ENCODE measurements at places on chromosomes 2 and 18.

DNA sequence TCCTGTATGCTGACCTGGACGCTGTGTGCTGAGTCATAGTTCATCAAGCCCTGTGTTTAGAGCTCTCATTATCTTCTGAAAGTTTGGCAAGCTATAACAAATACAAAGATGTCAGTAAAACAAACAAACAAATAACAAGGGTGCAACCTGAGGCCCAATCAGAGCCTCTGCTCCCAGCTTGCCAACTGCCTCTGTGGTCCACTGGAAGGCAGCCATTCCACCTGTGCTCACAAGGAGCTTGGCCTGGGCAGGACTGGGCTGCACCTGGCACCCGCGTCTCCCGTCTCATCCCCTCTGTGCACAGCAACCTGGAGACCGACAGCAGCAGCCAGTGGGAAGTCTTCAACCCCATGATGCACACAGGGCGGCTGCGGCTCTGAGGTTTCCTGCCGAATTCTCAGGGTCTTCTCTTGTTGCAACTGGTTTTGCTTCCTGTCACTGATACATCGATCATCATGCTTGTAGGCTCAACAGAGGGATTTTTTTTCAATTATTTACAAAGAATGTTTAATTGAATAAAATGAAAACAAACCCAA lies 97.8 kb downstream of the TMEM18 start:
- no peaks in the 10 kb centered on the region for H3K27me3 ChIP-seq
- H3K4me1 ChIP-seq: no peaks in the 10 kb centered on the region
- H3K36me3 ChIP-seq: no peaks in the 10 kb centered on the region
- no peak for DNase-seq
- H3K27ac ChIP-seq: no peak overlapping the region

GRCh38 chr2:95303191-95303919 lies 6.2 kb downstream of the KCNIP3 start:
- no peaks in the 10 kb centered on the region for H3K27me3 ChIP-seq
- no peaks in the 10 kb centered on the region for H3K36me3 ChIP-seq
- H3K4me1 ChIP-seq: peaks cover 40% of the 10 kb centered on the region
- no peak overlapping the region for H3K27ac ChIP-seq

DNA sequence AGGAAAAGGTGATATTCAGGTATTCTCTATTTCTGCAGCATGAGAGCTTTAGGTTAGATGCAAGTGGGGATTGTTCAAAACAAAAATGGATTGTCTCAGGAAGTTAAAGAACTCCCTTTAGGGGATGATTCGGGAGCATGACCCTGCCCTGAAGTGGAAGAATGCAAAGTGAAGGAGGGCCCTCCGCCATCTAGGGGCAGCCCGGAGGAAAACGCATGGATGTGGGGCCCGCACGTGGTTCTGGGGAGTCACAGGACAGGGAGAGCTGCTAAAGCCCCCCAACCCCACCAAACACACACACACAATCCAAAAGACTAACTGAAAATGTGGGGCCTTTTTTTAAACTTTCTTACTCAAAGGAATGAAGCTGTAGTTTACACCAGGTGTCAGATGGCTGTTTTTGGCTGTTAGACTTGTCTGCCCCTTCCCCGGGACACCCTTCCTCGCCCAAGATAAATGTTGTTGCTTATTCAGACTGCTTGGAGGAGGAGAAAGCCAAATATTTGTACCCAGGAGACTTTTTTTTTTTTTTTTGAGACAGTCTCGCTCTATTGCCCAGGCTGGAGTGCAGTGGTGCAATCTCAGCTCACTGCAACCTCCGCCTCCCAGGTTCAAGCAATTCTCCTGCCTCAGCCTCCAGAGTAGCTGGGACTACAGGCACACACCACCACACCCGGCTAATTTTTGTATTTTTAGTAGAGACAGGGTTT lies 78.8 kb downstream of the HNRNPLL start:
- H3K4me3 ChIP-seq: no peak overlapping the region
- H3K27ac ChIP-seq: no peak overlapping the region
- H3K36me3 ChIP-seq: no peaks in the 10 kb centered on the region
- no peak for DNase-seq
- no peaks in the 10 kb centered on the region for H3K27me3 ChIP-seq
- H3K4me1 ChIP-seq: peaks cover 5% of the 10 kb centered on the region

GRCh38 chr18:26667046-26667445 lies 118.7 kb upstream of the KCTD1 start:
- DNase-seq: no peak
- no peak overlapping the region for H3K4me3 ChIP-seq
- no peak overlapping the region for H3K27ac ChIP-seq
- no peaks in the 10 kb centered on the region for H3K27me3 ChIP-seq
- no peaks in the 10 kb centered on the region for H3K4me1 ChIP-seq

GRCh38 chr18:3935305-3935704 lies 485.3 kb downstream of the TGIF1 start:
- no peak overlapping the region for H3K4me3 ChIP-seq
- H3K27ac ChIP-seq: no peak overlapping the region
- DNase-seq: no peak
- no peaks in the 10 kb centered on the region for H3K36me3 ChIP-seq
- no peaks in the 10 kb centered on the region for H3K27me3 ChIP-seq

- DNase-seq: no peak
- no peaks in the 10 kb centered on the region for H3K36me3 ChIP-seq
- no peaks in the 10 kb centered on the region for H3K4me1 ChIP-seq
- H3K27me3 ChIP-seq: no peaks in the 10 kb centered on the region
These were observed 42.8 kb upstream of the FSIP2 start for GRCh38 chr2:185695711-185696235.

GRCh38 chr2:206031950-206032567 lies 53.9 kb downstream of the INO80D start:
- H3K27me3 ChIP-seq: no peaks in the 10 kb centered on the region
- peaks cover 1% of the 10 kb centered on the region for H3K4me1 ChIP-seq
- H3K4me3 ChIP-seq: no peak overlapping the region
- peaks cover 7% of the 10 kb centered on the region for H3K36me3 ChIP-seq
- no peak overlapping the region for H3K27ac ChIP-seq

- no peak for DNase-seq
- no peak overlapping the region for H3K4me3 ChIP-seq
- no peaks in the 10 kb centered on the region for H3K27me3 ChIP-seq
- peak overlapping the region; percentile 93 for H3K27ac ChIP-seq
- peaks cover 48% of the 10 kb centered on the region for H3K4me1 ChIP-seq
These were observed 64.0 kb upstream of the MCFD2 start for GRCh38 chr2:46979571-46979979.

DNA sequence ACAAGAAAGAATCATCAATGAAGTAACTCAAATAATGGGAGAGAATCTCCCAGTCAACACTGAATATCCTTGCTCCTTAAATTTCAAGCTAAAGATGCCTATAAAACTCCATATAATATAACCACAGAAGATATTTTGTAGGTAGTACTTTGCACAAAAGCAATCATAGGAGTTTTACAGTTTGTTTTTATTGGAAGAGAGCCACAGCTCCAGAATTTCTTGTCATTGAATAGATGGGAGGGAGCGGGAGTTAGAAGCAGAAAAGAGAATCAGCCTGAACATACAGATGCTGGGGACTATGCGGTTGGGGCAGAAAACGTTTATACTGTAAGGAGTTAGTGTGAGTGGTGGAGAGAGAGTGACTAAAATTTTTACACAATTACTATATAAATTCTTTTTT lies 18.3 kb upstream of the SMAD4 start:
- H3K4me1 ChIP-seq: peaks cover 6% of the 10 kb centered on the region
- no peaks in the 10 kb centered on the region for H3K36me3 ChIP-seq
- H3K27me3 ChIP-seq: no peaks in the 10 kb centered on the region
- no peak overlapping the region for H3K4me3 ChIP-seq
- no peak overlapping the region for H3K27ac ChIP-seq

DNA sequence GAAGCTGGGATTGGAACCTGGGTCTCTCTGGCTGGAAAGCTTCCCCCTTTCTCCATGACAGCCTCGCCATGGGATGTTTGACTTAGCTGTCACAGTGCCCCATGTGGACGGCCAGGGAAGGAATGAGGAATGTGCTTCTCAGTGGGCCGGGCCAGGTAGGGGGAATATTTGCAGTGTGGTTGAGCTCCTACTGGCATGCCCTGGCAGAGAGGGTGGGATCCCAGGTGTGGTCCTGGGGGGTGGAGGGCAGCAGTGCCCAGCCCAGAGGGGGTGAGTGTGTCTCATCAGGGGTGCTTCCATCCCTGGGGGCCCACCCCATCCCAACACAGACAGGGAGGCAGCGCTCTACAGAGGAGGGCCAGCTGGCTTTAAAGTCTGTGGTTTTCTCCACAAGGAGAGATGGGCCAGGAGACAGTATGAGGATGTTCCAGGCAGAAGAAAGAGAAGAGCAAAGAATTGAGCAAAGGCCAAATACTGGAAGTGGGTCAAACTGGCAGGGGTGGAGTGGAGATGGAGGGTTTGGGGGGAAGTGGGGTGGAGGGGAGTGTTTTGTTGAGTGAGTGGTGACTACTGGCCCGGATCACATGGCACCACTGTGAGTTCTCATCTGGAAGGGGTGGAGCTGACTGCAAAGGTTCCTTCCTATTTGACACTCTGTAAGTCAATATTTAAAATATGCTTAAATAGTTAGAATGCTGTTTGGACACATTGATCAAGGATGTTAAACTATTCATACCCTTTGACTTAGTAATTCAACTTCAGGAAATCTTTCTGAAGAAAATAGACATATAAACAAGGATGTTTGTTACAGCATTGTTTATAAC lies 94.0 kb downstream of the MYCN start:
- no peak overlapping the region for H3K27ac ChIP-seq
- H3K4me1 ChIP-seq: no peaks in the 10 kb centered on the region

- no peak overlapping the region for H3K4me3 ChIP-seq
- H3K27me3 ChIP-seq: no peaks in the 10 kb centered on the region
- no peak for DNase-seq
These were observed 22.4 kb downstream of the B4GALT6 start for GRCh38 chr18:31661965-31662364.

- no peaks in the 10 kb centered on the region for H3K36me3 ChIP-seq
- no peak overlapping the region for H3K27ac ChIP-seq
- H3K4me1 ChIP-seq: no peaks in the 10 kb centered on the region
These were observed 241.2 kb upstream of the TANK start for GRCh38 chr2:160918906-160919503.

DNA sequence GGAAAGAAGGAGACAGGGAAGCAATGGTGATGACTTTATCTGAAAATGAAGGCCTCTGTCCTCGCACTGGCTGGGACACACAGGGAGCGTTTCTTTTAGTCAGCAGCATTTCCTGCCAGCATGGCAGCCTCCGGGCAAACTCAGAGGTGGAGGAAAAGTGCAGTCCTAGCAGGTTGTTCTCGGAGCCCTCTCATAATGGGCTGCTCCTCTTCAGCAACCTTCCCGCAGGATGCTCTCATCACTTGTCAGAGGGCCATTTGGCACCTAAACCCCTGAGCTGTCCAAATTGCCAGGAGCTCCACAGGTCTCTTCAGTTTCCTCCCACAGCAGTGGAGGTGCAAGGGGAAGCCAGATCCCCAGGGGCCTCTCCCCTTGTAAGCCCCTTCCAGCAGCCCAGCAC lies 6.2 kb downstream of the STK39 start:
- no peak for DNase-seq
- H3K27ac ChIP-seq: no peak overlapping the region
- H3K36me3 ChIP-seq: no peaks in the 10 kb centered on the region
- H3K4me1 ChIP-seq: peaks cover 26% of the 10 kb centered on the region
- no peak overlapping the region for H3K4me3 ChIP-seq

- DNase-seq: no peak
- H3K36me3 ChIP-seq: no peaks in the 10 kb centered on the region
- H3K4me3 ChIP-seq: no peak overlapping the region
- no peaks in the 10 kb centered on the region for H3K27me3 ChIP-seq
- H3K4me1 ChIP-seq: no peaks in the 10 kb centered on the region
- H3K27ac ChIP-seq: no peak overlapping the region
These were observed 129.8 kb downstream of the BCL2L11 start for GRCh38 chr2:111250448-111251030.

All from body of pancreas (tissue), 4 donors.